Osteocyte (in vitro differentiated cells): ENCODE measurements at places on chromosomes 2 and 18. TPM values are rescaled to one million over a fixed set of nuclear protein-coding genes. Genes with fewer than 3 reads are reported as not detected.

- DNase-seq: no peak
- H3K4me1 ChIP-seq: no peaks in the 10 kb centered on the region
- H3K27ac ChIP-seq: no peak overlapping the region
- no peak overlapping the region for H3K4me3 ChIP-seq
- H3K27me3 ChIP-seq: no peaks in the 10 kb centered on the region
Measured at GRCh38 chr2:38907743-38908562, 18.3 kb downstream of the ARHGEF33 start.

DNA sequence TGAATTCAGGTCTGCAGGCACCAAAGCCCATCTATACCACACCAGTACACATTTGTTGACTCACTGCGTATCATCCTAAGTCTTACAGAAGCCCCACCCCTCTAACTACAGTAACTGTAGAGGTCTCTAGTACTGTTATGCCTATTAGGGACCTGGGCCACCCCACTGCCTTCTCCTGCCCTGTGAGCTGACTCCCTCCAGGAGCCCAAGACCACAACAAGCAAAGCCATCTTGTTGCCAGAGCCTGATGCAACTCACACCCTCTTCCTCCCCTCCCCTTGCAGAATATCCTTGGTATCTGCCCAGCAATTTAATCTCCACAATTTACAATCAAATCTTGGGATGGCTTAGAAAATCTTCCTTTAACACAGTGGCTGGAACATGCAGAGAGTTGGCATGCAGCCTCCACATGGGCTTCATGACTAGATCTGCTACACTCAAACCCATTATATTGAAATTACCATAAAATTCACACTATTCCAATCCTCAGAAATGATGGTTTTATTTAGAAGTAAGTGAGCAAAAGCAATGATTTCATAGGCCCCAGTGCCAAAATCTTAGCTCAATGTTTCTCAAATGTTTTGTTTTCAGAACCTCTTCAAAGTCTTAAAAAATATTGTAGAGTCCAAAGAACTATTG, 17.7 kb upstream of the CYP1B1 start:
- no peaks in the 10 kb centered on the region for H3K27me3 ChIP-seq
- peaks cover 2% of the 10 kb centered on the region for H3K36me3 ChIP-seq
- no peak for DNase-seq

- DNase-seq: no peak
- H3K27ac ChIP-seq: no peak overlapping the region
- no peaks in the 10 kb centered on the region for H3K4me1 ChIP-seq
- no peak overlapping the region for H3K4me3 ChIP-seq
Measured at GRCh38 chr2:104583811-104584210, 270.1 kb upstream of the POU3F3 start.

- H3K4me3 ChIP-seq: no peak overlapping the region
- H3K27ac ChIP-seq: no peak overlapping the region
- H3K36me3 ChIP-seq: no peaks in the 10 kb centered on the region
Measured at GRCh38 chr2:156812496-156812895, 376.3 kb downstream of the GPD2 start.

GRCh38 chr2:24972315-24972961, 683 bp upstream of the DNAJC27 start:
- H3K27ac ChIP-seq: peak overlapping the region; percentile 100
- no peak for DNase-seq
- H3K36me3 ChIP-seq: no peaks in the 10 kb centered on the region
- H3K27me3 ChIP-seq: no peaks in the 10 kb centered on the region
- H3K4me3 ChIP-seq: peak overlapping the region; percentile 99

DNA sequence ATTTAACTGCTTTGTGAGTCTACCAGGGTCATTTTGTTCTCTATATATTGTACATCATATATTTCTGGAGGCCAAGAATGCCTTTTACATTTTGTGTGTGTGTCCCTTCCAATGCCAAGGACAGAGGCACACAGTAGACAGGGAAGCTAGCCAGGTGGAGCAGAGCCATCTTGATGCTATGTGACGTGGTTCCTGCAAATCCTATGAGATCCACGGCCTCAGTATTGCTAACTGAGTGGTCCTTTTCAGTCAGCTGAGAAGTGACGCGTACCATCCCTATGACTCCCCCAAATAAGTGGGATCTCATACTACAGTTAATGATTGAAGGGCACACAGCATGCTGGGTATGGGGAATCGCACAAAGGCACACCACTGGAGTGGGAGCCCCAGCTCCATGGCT, 27.3 kb downstream of the CCDC141 start:
- no peak overlapping the region for H3K27ac ChIP-seq
- peaks cover 4% of the 10 kb centered on the region for H3K36me3 ChIP-seq
- peaks cover 34% of the 10 kb centered on the region for H3K27me3 ChIP-seq
- H3K4me3 ChIP-seq: no peak overlapping the region
- DNase-seq: no peak
- H3K4me1 ChIP-seq: no peaks in the 10 kb centered on the region

- H3K36me3 ChIP-seq: no peaks in the 10 kb centered on the region
- no peak for DNase-seq
- H3K27me3 ChIP-seq: peaks cover 40% of the 10 kb centered on the region
Measured at GRCh38 chr18:60191926-60192325, 180.6 kb downstream of the MC4R start.

GRCh38 chr2:69483024-69483423, 45.8 kb upstream of the NFU1 start:
- H3K4me1 ChIP-seq: peaks cover 5% of the 10 kb centered on the region
- H3K27me3 ChIP-seq: no peaks in the 10 kb centered on the region
- H3K4me3 ChIP-seq: no peak overlapping the region
- no peak overlapping the region for H3K27ac ChIP-seq
- peaks cover 36% of the 10 kb centered on the region for H3K36me3 ChIP-seq

DNA sequence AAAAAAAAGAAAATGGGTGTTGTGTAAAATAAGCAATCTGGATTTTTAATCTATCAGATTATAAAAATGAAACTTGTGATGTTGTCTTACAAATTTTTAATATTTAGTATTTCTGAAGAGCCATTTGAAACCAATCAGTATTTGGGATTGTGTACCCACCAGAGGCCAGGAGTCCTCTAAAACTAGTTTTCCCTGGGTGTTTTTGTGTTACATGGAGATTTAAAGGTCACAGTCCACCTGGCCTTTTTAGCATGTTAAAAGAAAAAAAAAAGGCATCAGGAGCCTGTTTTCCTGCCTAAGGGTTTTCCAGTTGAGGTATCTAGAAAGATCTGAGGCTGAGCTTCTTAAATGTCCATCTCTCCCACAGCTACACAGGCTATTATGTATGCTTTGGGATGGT, 221.7 kb downstream of the LTBP1 start:
- peaks cover 52% of the 10 kb centered on the region for H3K4me1 ChIP-seq
- no peak for DNase-seq
- H3K4me3 ChIP-seq: no peak overlapping the region
- peaks cover 4% of the 10 kb centered on the region for H3K36me3 ChIP-seq
- H3K27me3 ChIP-seq: no peaks in the 10 kb centered on the region

DNA sequence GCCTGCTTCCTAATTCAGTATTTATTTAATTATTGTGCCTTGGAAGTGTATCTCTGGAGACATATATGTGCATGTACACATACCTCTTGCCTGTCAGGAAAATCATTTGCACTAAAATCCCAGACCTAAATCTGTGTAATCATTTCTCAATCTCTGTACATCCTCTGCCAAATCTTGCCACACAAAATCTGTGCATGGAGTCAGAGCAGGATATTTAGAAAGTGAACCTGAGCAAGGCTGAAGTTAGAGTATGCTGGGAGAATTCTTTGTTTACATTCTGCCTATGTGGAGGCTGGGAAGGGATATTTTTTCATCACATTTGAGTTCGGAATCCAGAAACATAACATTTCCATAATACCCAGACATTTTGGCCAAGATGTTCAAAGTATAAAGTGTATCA, 9.3 kb downstream of the XRCC5 start:
- peaks cover 41% of the 10 kb centered on the region for H3K4me1 ChIP-seq
- H3K27ac ChIP-seq: peak overlapping the region; percentile 18
- H3K4me3 ChIP-seq: no peak overlapping the region

DNA sequence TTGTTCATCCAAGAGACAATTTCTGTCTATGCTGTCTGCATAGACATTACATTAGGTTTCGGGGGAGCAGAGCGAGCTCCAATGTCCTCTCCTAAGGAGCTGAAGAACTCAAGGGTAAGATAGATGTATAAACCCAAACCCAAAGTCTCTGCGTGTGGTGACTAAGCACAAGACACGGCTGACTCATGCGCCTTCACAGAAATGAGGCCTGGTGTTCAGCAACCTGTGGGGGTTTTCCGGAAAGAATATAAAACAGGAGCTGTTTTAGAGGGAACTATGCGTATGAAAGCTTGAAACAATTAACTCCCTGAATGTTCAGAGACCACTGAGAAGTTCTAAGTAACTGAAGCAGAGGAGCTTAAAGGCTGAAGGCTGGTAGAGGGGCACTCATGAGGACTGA, 154.7 kb downstream of the SOX11 start:
- no peak overlapping the region for H3K4me3 ChIP-seq
- no peaks in the 10 kb centered on the region for H3K27me3 ChIP-seq
- no peaks in the 10 kb centered on the region for H3K36me3 ChIP-seq
- H3K27ac ChIP-seq: no peak overlapping the region
- no peak for DNase-seq
- no peaks in the 10 kb centered on the region for H3K4me1 ChIP-seq

DNA sequence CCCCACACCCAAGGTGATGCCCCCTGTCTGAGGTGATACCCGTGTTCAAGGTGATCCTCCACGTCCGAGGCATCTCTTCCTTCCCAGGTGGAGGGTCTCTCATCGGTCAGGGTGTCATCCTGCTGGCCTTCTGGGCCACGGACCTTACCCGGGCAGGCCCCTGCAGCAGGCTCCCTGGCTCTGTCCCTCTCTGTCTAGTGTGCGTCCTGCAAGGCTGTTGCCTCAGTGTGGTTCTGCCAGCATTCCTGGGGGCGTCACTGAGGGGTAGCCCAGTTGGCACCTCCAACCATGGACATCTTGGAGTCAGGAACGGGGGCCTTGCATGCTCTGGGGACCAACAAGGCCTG, 5.6 kb upstream of the PER2 start:
- peaks cover 19% of the 10 kb centered on the region for H3K27me3 ChIP-seq
- H3K4me3 ChIP-seq: no peak overlapping the region
- DNase-seq: no peak
- H3K36me3 ChIP-seq: no peaks in the 10 kb centered on the region
- peaks cover 7% of the 10 kb centered on the region for H3K4me1 ChIP-seq

GRCh38 chr2:25853038-25853638, 25.1 kb downstream of the ASXL2 start:
- peaks cover 14% of the 10 kb centered on the region for H3K4me1 ChIP-seq
- DNase-seq: no peak
- peaks cover 3% of the 10 kb centered on the region for H3K36me3 ChIP-seq
- no peaks in the 10 kb centered on the region for H3K27me3 ChIP-seq

DNA sequence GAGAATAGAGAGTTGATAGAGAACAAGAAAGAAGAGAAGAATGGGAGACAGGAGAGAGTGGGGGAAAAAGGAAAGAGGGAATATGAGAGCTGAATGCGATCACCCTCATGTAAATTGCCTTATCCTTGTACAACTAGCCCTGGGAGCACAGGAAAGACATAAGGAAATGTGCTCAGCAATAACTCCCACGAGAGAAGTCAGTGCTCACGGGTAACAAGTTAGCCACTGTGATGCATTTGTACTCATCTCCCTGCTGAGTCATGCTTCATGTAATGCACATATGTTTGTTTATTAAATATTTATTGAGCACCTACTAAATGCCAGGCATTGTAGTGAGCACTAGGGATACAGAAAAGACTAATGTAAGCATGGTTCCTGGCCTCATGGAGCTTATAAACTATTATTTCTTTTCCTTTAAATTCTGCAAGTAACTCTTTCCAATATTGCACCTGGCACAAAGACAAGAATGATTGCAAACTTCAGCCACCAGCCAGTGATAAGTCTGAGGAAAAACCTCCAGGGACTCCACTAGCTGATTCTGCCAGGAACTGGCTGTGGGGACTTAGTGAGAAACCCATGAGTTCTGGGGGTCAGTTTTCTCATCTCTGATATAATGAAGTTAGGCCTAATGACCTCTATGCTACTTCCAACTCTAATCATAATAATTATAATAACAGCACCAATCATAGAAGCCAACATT, 124.1 kb downstream of the LNPK start:
- H3K4me1 ChIP-seq: no peaks in the 10 kb centered on the region
- no peaks in the 10 kb centered on the region for H3K36me3 ChIP-seq

GRCh38 chr2:60964651-60965498, 52.6 kb upstream of the PEX13 start:
- H3K4me1 ChIP-seq: no peaks in the 10 kb centered on the region
- H3K36me3 ChIP-seq: peaks cover 2% of the 10 kb centered on the region
- no peak for DNase-seq

- H3K27ac ChIP-seq: no peak overlapping the region
- H3K27me3 ChIP-seq: no peaks in the 10 kb centered on the region
- no peaks in the 10 kb centered on the region for H3K36me3 ChIP-seq
- H3K4me3 ChIP-seq: no peak overlapping the region
- no peak for DNase-seq
Measured at GRCh38 chr2:221552291-221552690, 19.8 kb downstream of the EPHA4 start.

GRCh38 chr2:118049816-118050140, 35.9 kb upstream of the CCDC93 start:
- no peak overlapping the region for H3K4me3 ChIP-seq
- H3K36me3 ChIP-seq: no peaks in the 10 kb centered on the region

DNA sequence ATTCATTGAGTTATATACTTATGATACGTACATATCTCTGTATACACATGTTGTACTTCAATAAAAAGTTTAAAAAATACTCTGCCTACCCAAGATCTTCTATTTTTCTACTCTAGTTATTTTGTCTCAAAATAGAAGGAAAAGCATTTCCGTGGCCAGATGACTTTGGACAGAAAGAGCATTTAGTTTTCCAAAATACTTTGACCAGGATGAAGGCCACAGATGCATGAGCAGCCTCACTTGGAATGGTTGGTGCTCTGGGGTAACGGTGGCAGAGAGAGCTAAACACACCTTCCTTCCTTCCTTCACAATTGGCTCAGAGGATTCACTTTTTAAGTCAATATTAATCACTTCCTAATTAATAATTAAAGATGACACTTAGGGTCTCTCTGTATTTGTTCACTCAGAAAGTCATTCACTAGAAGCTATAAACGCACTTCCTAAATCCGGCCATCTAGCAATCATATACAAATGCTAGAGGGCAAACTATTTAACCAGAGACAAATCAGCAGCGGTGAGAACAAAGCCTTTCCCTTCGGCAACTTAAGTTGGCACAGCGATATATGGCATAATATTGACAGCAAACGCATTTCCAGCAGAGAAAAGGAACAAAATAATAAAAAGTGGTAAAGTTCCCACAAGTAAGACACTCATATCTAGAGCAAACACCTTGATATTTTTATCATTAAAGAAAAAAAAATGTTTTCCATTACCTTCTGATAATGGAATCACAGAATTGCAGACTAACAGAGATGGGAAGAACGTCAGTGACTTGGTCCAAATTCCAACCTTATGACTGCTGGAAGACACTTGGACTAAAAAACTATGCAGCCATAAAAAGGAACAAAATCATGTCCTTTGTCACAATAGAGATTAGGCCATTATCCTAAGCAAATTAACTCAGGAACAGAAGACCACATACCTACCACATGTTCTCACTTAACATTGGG, 55.9 kb upstream of the NARS1 start:
- peak overlapping the region; percentile 59 for H3K27ac ChIP-seq
- no peak for DNase-seq
- H3K36me3 ChIP-seq: peaks cover 45% of the 10 kb centered on the region
- H3K27me3 ChIP-seq: no peaks in the 10 kb centered on the region
- peaks cover 4% of the 10 kb centered on the region for H3K4me1 ChIP-seq

Gene CIB4
- total RNA-seq: not detected in 2 replicates

Gene ACKR3
- total RNA-seq: 36.9 and 40.5 TPM in 2 replicates

Gene ADI1
- total RNA-seq: 48.5 and 54.0 TPM in 2 replicates

Gene USP40
- 36.4 and 40.6 TPM in 2 replicates for total RNA-seq

Gene HNMT
- 3.2 and 4.6 TPM in 2 replicates for total RNA-seq

Gene SIX3
- not detected in 2 replicates for total RNA-seq

Gene NAT8
- not detected in 2 replicates for total RNA-seq

Gene TEKT4
- not detected in 2 replicates for total RNA-seq

Gene OR6B2
- not detected in 2 replicates for total RNA-seq

Gene TSGA10
- total RNA-seq: 3.1 and 3.6 TPM in 2 replicates
